ENCODE measurements at places on chromosomes 5 and 9.

- no peak for DNase-seq
Measured at GRCh38 chr9:16221822-16222547, 648.5 kb downstream of the BNC2 start.

- no peak for DNase-seq
Measured at GRCh38 chr5:73378070-73378469, 70.5 kb downstream of the FOXD1 start.

DNA sequence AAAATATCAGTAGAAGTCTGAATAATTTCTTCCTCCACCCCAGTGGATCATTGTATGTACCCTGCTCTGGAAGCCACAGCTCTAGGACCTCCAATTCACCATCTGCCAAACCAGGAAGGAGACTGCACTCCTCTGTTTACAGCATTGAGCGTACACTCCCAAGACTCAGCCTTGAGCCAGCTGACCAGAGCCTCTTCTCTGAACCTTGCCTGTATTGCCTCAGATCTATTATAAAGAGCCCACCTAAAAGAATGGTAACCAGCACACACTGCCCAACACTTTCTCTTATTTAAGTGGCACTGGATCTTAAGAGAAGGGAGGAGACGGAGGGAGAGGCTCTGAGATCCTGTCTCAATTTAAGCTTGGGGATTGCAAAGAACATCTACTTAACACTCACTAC lies 217.8 kb upstream of the RASEF start:
- no peak for DNase-seq

DNA sequence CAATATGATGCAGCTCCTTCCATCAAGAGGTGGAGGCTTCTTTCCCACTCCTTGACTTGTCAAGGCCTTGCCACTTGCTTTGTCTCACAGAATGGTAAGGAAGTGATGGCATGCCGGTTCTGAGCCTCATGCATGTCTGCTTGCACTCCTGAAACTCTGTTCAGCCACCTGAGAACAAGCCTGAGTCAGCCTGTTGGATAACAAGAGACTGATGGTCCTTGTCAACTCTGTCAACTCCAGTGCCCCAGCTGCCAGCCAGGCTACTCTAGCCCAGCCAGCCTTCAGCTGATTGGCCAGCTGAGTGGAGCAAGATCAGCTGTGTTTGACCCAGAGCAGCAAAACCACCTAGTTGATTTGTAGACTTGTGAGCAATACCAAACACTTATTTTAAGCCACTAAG lies 4.4 kb upstream of the TENT4A start:
- no peak for DNase-seq

GRCh38 chr5:171499611-171500010 lies 80.2 kb downstream of the FGF18 start:
- DNase-seq, result no peak

- no peak for DNase-seq
Measured at GRCh38 chr5:120139039-120139438, 325.1 kb upstream of the PRR16 start.

DNA sequence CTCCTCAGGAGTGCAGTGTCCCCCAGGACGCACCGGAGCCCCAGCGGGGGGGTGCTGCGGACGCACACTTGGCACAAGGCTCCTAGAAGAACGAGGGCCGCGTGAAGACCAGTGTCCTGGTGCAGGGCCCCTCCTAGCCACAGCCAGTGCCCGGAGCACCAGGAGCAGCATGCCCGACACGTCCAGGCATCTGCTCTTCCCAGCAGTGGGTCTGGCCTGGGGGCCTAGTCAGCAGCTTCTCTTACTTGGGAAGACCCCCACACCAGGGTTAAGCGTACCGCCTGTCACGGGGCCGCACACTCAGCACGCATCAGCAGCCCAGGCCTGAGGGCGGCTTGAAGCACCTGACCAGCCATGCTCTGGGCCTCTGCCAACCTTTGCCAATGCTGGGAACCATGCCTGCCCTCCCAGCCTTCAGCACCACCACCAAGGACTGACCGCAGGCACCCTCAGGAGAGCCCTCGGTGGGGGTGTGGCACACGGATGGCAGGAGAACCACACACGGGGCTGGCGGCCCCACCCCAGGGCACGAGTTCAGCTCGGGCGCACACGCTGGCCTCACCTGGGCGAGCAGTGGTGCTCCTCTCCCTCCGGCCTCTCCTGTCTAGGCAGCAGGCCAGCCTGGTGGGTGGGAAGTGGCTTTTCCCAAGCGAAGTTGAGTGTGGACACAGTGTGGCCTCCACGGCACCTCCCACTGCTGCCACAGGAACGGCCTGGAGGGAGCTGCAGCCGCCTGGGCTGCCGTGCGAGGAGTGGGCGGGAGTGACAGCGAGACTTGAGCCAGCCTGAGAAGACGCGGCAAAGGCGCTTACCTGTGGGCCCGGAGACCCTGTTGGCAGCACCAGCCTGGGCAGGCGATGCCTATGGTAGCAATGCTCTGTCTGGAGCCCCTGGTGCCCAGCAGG lies 12.0 kb upstream of the AJM1 start:
- DNase-seq, result no peak

DNA sequence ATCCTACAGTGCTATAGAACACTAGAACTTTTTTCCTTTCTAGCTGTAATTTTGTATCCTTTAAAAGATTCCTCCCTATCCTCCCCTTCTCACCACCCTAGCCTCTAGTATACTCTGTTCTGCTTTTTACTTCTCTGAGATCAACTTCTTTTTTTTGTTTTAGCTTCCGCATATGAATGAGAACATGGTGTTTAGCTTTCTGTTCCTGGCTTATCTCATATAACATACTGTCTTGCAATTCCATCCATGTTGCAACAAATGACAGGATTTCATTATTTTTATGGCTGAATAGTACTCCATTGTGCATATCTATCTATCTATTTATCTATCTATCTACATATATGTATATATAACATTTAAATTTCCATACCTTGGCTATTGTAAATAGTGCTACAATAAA lies 126.0 kb upstream of the MAN2A1 start:
- DNase-seq, result no peak

GRCh38 chr9:12956805-12957204 lies 182.0 kb downstream of the LURAP1L start:
- no peak for DNase-seq

DNA sequence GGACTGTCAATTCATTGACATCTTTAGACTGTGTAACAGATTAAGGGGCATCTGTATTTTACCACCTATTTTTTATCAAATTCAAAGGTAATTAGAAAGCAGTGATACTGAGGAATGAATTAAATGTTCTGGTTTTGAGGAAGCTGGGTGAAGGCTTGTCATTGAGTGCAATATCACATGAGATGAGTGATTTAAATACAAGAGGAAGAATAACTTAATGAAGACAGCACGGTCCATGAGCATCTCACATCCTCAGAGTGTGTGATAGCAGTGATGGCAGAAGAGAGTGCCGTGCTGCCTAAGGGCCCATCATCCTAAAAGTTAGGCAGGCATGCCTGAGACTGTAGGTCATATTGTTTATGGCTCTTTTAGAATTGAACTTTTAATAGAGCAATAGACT lies 263.3 kb downstream of the MAST4 start:
- DNase-seq, result no peak

DNA sequence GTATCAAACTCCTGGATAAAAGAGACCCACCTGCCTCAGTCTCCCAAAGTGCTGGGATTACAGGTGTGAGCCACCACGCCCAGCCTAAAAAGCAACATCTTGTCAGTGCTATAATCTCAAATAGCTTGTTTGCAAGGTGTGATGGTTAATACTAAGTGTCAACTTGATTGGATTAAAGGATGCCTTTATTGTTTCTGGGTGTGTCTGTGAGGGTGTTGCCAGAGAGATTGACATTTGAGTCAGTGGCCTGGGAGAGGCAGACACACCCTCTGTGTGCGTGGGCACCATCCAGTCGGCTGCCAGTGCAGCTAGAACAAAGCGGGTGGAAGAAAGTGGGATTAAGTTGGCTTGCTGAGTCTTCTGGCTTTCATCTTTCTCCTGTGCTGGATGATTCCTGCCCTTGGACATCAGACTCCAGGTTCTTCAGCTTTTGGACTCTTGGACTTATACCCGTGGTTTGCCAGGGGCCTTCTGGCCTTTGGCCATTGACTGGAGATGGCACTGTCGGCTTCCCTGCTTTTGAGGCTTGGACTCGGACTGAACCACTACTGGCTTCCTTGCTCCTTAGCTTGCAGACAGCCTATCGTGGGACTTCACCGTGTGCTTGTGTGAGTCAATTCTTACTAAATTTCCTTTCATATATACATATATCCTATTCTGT lies 28.1 kb downstream of the TARS1 start:
- no peak for DNase-seq

DNA sequence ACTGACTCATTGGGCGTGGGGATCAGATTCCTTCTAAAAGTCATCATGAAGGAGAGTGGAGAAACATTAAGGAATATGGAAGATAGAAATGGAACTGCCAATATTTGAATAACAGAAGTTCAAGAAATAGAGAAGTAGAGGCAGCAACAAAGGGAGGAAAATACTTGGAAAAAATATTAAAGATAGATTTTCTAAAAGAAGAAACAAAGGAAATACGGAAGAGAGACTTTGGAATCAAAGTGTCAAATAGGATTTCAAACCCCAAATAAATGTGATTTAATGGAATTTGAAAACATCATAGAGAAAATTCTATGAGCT lies 605.1 kb upstream of the KLF4 start:
- no peak for DNase-seq

DNA sequence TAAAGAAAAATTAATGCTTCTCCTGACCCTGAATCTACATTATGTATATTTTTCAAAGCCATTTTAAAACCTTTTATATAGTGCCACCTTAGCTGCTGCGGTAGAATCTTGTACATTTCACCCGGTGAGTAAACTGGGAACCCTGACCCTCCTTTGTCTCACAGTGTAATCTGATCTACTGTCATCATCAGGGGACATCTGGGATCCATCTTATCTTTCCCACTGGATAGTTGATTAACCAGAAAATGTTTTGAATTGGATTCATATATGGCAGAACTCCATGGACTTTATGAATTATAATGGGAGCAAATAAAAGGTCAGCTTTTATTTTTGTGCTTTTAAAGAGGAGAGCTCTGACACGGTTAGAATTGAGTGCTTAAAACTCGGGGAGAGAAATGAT lies 95.0 kb downstream of the ADAMTSL1 start:
- no peak for DNase-seq

- no peak for DNase-seq
Measured at GRCh38 chr9:93061260-93061751, 2.8 kb downstream of the SUSD3 start.

DNA sequence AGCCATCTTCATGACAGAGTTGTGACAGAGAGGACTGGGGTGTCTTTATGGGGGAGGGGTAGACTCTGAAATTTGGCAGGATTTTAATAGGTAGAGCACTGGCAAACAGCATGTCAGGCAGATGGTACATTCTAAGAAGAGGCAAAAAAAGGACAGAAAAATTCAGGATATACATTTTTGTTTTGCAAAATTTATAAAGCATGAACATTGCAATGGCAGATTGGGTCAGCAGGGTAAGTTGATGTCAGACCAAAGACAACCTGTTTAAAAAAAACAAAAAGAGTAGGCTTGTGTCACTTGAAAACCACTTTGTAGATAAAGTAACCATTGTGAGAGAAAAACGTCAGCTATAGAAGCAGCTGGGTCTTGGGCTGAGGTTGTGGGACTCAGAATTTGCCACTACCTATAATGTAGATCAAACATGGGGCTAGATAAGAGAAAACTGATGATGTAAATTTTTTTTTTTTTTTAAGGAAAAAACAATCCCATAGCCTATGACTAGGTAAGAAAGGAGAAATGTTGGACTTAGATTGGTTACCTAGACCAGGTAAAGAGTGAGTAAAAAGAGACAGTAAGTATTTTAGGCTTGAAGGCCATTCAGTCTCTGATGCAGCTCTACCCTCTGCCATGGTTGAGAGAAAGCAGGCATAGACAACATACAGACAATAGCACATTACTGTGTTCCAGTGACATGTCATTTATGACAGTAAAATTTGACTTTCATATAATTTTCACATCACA lies 8.3 kb downstream of the CAMK4 start:
- no peak for DNase-seq

- no peak for DNase-seq
Measured at GRCh38 chr9:755454-756381, 85.8 kb upstream of the DMRT1 start.

GRCh38 chr9:119793218-119793617 lies 424.0 kb upstream of the BRINP1 start:
- DNase-seq, result no peak

- DNase-seq, result no peak
Measured at GRCh38 chr9:123343443-123344191, 12.4 kb upstream of the CRB2 start.

GRCh38 chr9:114957558-114957957 lies 27.2 kb upstream of the TNFSF8 start:
- DNase-seq, result no peak

GRCh38 chr9:99921875-99922710 lies 15.6 kb downstream of the STX17 start:
- DNase-seq, result no peak

- no peak for DNase-seq
Measured at GRCh38 chr9:81411961-81412360, 277.4 kb downstream of the TLE1 start.

GRCh38 chr9:29348999-29349398 lies 1775.7 kb upstream of the C9orf72 start:
- no peak for DNase-seq

- DNase-seq, result no peak
Measured at GRCh38 chr9:126450668-126451205, 124.1 kb downstream of the MVB12B start.

DNA sequence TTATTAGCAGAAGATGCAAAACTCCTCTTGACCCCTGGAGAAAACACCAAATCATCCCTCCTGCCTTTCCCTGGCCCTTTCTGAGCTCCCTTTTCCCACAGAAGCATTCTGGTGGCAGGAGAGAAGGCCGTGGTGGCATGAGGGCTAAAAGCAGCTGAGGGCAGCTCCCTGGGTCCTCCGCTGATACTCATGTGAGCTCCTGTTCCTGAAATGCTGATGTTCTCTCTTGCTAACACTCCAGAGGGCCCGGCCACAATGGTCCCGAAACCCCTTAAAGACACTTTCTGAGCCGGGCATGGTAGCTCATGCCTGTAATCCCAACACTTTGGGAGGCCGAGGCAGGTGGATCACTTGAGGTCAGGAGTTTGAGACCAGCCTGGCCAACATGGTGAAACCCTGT lies 183.1 kb downstream of the HSPA4 start:
- DNase-seq, result no peak

DNA sequence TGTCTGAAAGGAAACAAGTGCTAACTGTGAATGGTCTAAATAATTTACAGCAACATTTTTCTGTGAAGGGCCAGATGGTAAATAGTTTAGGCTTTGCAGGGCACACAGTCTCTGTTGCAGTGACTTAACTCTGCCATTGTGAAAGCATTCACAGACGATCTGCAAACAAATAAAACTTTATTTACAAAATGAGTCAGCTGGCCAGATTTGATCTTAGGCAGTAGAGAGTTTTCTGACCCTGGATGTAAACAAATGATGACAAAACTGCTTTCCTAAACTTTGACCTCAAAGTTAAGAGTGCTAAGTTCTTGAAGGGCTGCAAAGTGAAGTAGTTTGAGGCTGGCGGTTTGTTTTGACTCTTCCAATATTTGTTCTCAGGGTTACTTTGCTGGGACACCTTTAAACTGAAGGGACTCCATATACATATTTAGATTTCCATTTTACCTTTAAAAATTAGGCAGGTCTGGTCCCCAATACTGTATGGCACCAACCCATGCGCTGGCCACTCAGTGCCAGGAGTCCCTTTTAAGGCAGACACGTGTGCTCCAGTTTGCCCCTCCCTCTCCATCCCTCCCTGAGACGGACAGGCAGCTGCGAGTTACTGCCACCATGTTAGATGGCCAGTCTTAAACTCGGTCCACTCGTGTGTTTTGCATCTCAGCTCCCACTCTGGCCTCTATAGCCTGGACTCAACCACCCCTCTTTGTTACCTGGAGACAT lies 4.0 kb upstream of the ADAMTS16 start:
- no peak for DNase-seq

Data from T-cell (primary cell).